Spinal cord (tissue), 10 donors: ENCODE measurements at places on chromosomes 12 and 14. TPM values are rescaled to one million over a fixed set of nuclear protein-coding genes. Genes with fewer than 3 reads are reported as not detected.

The SLC39A5 gene
- total RNA-seq: 0.66 TPM

The GLT8D2 gene
- 49.0 TPM for total RNA-seq

The BDKRB1 gene
- total RNA-seq: 0.28 TPM

The CNTN1 gene
- 278 TPM for total RNA-seq

The PROX2 gene
- not detected for total RNA-seq

The IFNG gene
- not detected for total RNA-seq

The COPS7A gene
- total RNA-seq: 80.4 TPM

The IFNG-AS1 gene
- total RNA-seq: 0.22 TPM

The SLC10A1 gene
- not detected for total RNA-seq

The ASIC1 gene
- total RNA-seq: 14.3 TPM

The KITLG gene
- total RNA-seq: 19.2 TPM

The LRRC10 gene
- not detected for total RNA-seq

The ESR2 gene
- total RNA-seq: 0.77 TPM

The BRMS1L gene
- total RNA-seq: 9.8 TPM

The ADAM21 gene
- 0.33 TPM for total RNA-seq

The BAZ2A gene
- 31.6 TPM for total RNA-seq
